Stimulated activated memory B cell treated with anti-CD40 and anti-IgM and Interleukin-4, amounts not matched to agents 10 μg/mL and 1 μg/mL and 100 μg/mL, for 72 hours (primary cell): ENCODE measurements at places on chromosomes 16 and 17.

DNA sequence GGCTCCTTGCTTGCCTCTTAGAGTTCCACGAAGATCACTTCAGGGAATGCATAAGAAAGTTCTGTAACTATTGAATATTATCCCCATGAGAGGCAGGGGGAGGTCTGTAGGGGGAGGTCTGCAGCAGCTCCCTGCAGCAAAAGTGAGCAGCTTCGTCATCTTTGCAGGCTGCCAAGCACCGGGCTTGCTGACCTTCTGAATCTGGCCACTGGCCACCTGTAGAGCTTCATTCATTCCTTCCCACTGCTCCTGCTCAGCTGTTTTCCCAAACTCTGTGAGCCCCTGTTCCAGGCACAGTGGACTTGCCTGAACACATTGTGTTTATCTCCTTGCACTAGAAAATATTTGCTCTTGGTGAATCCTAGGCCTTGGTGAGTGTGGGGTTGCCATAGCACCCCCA is 443.3 kb downstream of the HAPSTR1 start:
- no peak for ATAC-seq

DNA sequence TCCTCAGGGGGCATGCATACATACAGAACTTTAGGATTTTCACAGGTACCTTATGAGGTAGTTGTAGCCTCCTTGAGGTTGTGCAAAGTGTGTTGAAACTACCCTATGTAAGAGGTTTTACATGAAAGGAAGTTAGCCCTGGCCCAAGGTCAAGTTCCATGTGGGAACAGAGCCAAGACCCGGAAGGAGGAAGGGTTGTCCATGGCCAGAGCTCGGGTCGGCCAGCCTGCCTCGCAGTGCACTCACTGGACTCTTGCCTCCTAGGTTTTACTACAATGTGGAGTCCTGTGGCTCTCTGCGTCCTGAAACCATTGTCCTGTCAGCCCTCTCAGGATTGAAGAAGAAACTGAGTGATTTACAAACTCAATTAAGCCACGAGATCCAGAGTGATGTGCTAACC is 8.2 kb downstream of the POLR2C start:
- ATAC-seq: no peak

DNA sequence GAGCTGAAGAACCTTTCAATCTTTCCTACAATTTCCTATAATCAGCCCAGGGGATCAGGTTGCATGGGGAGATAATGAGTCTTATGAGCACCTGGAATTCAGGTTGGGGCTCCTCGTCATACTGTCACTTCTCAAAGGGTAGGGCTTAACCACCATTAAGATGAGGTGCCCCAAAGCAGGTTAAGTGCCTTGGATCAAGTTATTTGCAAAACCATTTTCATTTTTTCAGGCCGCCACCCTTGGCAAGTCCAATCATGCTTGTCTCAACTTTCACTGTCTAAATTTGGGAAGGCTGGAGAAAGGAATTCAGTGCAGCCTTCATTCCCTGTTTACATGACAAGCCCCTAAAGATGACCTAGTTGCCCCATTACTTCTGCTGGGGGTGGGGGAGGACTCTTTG is 44.9 kb upstream of the TANGO6 start:
- ATAC-seq: no peak

DNA sequence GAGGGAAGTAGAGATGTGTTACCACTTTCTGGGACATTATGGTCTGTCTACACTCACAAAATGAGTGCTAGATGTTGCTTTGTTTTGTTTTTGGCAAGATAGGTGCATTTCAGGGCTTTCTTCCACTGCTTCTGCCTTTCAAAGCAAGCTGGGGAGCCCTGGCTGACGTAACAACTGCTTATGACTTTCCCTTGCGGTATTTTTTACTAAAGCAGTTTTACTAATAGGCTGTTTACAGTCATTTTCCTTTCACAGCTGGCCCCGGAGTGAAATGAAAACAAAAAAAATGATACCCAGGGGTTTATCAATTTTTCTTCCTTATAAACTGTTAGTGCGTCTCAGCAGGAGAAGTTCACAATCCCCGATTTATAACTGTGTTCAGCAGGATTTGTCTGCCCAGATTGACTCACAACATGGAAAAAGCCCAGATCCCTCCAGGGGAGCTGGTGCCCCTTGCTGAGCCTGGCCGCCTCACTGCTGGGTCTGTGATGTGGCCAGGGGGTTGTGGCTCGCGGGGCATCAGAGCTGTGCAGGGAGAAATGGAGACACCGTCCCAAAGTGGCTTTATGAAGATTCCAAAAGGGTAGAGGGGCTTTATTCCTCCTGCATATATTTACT is 184.4 kb upstream of the HS3ST3A1 start:
- ATAC-seq: no peak

DNA sequence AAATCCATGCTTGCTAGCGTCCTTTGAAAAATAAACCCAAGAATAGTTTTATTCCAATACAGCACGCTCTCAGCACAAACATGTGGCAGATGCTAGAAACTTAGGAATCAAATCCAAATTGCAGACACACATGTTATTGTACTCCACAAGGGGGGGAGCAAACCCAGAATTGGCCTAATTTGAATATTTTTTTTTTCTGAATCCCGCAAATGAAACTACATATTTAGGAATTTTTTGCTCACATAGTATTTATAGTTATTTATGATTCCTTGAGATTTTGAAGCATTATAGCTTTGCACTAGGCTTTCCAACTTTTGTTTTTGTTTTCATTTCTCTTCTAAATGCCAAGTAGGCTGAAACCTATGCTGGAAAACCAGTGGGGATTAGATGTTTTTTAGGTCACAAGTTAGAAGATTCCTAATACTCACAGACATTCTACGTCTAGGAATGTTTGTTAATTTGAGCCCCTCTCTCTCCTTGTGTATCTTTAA is 59.3 kb upstream of the CDH11 start:
- ATAC-seq: no peak

GRCh38 chr16:57196286-57196685 is 10.2 kb downstream of the RSPRY1 start:
- no peak for ATAC-seq

GRCh38 chr16:49085686-49086085 is 196.0 kb downstream of the CBLN1 start:
- ATAC-seq: no peak

GRCh38 chr16:73059779-73060615 is 12.1 kb upstream of the ZFHX3 start:
- no peak for ATAC-seq

DNA sequence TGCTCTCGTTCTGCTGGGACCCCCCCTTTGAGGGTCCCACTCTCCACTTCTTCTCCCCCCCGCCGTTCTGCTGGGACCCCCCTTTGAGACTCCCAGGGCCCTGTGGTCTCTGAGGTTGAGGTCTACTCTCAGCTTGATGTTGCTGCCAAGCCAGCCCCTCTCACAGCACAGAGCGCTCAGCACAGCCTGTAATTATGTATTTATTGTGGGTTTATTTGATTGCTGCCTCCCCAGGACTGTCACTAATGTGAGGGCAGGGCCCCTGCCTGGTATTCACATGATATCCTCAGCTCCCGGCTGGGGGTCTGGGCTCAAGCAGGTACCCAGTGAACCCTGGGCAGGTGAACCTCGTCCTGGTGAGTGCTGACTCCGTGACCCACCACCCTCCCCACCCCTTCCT is 35.4 kb downstream of the ACTG1 start:
- no peak for ATAC-seq

DNA sequence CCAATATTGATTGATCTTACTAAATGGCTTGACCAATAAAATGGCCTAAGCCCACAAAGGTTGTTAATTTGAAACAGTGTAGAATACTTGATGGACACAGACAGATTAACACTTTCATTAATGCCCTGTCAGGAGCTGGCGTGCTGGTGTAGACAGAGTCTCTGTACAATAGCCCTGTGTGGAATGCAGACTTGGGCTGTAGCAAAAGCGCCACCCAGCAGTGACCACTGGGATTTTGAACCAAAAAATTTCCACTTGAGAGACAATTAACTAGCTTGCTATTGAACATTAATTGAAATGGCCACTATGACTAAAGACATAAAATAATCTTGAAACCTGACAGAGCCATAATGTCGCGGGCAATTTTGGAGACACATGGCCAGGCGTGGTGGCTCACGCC is 19.7 kb upstream of the GUCY2D start:
- no peak for ATAC-seq

- ATAC-seq: no peak
Observed at GRCh38 chr17:56624912-56625311, 31.4 kb downstream of the NOG start.

DNA sequence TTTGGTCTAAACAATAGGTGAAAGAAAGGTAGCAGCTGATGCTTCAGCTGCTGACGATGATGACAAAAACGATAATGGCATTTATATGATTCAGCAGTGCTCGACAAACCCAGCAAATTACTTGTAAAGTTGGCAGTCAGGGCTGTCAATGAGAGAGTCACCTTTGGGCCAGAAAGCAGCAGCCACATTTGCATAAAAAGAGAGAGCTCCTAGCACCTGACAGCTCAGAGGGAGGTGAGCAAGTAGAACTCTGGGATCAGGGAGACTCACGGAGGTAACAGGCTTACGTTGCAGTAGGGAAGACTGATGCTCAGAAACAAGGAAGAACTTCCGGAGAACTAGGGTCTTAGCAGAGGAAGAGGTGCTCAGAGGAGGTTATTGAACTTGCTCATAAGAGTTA is 291.9 kb upstream of the ZFHX3 start:
- ATAC-seq: no peak

GRCh38 chr17:5772720-5773119 is 188.4 kb upstream of the NLRP1 start:
- ATAC-seq: no peak

- no peak for ATAC-seq
Observed at GRCh38 chr17:19334331-19334730, 28.2 kb downstream of the B9D1 start.
